Stimulated activated CD4-positive, alpha-beta T cell treated with anti-CD3 and anti-CD28 coated beads, Interleukin-1b, Interleukin-23, amount 100 ng/mL, for 1 hour (primary cell): ENCODE measurements at places on chromosomes 6 and 20.

- no peak for DNase-seq
Measured at GRCh38 chr20:32976746-32977145, 27.5 kb downstream of the SUN5 start.

GRCh38 chr6:147859071-147859470 is 350.6 kb downstream of the SAMD5 start:
- no peak for DNase-seq

GRCh38 chr20:362271-363254 is 15.7 kb downstream of the NRSN2 start:
- DNase-seq, result no peak

- DNase-seq, result no peak
Measured at GRCh38 chr20:33311011-33311410, 28.0 kb downstream of the BPIFB1 start.

- no peak for DNase-seq
Measured at GRCh38 chr6:137332637-137333280, 113.6 kb upstream of the IFNGR1 start.
